ENCODE measurements at places on chromosomes 3 and 15.

- no peak for DNase-seq
These were observed 30.5 kb upstream of the NOX5 start for GRCh38 chr15:68983961-68984481.

GRCh38 chr15:34271493-34271892 is 46.7 kb downstream of the EMC4 start:
- DNase-seq = no peak

GRCh38 chr3:119608405-119609000 is 10.8 kb downstream of the PLA1A start:
- no peak for DNase-seq

- no peak for DNase-seq
These were observed 326.5 kb downstream of the ZIC1 start for GRCh38 chr3:147735616-147736015.

DNA sequence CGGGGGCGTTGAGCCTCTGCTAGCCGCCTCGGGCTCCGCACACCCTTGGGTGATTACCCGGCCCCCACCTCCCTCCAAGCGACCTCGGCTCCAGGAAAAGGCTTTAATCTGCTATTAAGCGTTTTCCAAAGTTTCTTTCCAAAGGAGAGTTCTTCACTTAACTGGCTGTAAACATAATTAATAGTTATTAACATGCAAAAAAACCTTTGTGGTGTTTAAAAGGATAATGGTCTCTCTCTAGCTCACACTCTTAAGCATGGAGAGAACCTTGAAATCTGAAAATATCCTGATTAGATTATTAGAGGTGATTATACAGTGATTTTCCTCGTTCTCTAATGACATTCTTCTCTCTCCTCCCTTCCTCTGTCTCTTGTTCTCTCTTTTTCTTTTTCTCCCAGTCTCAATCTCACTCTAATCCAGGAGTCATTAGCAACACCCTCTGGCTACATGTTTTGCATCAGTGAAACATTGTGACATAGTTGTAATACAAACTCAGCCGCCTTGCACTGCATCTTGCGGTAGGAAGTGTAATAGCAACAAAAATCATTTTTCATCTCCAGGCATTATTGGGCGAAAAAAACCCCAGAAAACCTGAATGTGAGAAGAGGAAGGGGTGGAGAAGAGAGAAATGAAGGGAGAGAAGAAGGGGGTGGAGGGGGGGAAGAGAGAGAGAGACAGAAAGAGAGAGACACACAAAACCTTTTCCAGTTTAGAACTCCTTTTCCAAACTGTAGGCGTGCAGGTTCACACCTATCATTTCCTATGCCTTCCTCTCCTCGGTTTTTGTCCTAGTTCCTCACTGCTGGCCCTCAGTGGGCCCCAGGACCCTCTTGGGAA is 24.4 kb downstream of the NR2F2 start:
- peak; percentile 53 for DNase-seq

- DNase-seq = no peak
These were observed 1.0 kb upstream of the NR2E3 start for GRCh38 chr15:71809346-71809745.

DNA sequence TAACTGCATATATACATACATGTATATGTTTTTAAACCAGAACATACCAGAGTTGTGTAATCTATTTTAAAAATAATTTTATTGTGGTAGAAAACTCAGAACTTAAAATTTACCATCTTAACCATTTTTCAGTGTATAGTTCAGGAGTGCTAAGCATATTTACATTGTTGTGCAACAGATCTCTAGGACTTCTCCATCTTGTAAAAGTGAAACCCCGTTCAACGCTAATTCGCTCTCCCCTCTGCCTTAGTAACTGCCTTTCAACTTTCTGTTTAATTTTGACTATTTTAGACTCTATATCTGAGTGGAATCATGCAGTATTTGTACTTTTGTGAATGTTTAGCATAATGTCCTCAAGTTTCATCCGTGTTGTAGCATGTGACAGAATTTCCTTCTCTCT is 51.8 kb upstream of the SSR3 start:
- peak; percentile 61 for DNase-seq

DNA sequence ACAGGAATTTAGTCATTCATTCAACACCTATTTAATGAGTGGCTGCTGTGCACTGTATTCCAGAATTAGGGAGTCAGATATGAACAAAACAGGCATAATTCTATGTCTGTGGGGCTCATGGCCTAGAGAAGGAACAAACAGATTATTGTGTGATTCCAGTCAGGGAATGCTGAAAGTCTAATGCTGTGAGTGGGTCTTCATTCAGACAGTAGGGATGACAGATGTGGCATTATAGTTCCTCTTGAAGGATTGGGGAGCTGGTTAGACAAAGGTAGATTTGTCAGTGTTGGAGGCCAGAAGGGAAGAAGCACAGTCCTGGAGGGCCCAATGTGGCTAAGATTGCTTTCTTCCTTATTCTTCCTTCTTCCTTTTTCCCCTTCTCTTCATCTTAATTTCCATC is 226.4 kb upstream of the EIF1B start:
- DNase-seq = no peak

GRCh38 chr3:31412832-31413231 is 119.9 kb upstream of the STT3B start:
- no peak for DNase-seq

DNA sequence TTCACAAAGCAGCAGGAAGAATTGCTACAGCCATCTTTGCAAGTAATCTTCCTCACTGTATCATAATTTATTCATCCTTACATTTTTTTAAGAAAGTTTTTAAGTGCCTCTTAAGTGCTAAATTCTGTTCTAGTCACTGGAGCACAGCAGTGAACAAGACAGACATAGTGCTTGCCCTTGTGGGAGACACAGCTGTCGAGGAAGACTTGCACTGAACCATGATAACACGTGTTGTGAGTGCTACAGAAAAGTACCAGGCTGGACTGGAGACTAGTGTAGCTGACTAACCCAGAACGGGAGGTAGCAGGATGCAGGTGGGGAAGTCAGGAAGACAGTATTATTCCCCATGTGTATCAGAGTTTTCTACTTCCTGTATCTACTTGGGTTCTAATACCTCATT is 300.6 kb downstream of the TBL1XR1 start:
- no peak for DNase-seq

DNA sequence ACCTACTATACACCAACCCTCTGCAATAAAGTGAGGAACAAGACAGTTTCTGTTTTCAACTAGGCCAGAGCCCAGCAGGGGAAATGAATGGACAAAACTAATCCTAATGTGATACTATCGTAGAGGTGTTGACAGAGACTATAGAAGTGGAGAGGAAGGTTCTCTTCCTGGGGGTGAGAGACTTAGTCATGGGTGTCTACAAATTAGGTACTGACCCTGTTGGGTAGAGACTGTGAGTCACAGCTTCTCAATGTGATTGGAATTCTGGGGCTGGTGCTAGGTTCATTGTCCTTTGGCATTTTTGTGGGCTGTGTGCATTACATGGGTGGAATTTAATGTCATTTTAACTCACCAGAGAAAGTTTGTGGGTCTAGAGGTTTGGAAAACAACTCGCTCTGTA is 79.3 kb downstream of the ADAMTSL3 start:
- DNase-seq = no peak

- DNase-seq = no peak
These were observed 2.5 kb downstream of the PRTG start for GRCh38 chr15:55740359-55740878.

Measured in SIG-M5 (cell line).